SJSA1 (cell line): ENCODE measurements at places on chromosomes 1 and 21. TPM values are rescaled to one million over a fixed set of nuclear protein-coding genes. Genes with fewer than 3 reads are reported as not detected.
A peak's percentile ranks its signal among the peaks of the same experiment; 100 is the strongest.

DNA sequence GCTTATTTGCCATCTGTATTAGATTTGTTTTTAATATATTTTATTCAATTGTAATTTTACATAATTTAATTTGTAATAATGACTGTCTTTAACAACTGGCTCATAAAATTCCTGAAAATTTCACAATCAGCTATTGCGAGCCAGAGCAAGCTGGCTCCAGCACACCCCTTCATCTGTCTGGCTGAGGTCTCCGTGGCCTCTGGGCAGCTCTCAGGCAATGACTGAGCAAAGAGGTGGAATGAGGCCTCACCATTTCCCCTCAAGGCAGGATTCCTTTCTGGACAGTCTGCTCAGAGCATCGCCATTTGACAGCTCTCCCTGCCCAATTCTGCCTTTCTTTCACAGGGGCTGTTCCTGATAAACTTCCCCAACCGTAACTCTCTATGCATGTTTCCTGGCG, 5.8 kb upstream of the KANK4 start:
- no peak for DNase-seq

GRCh38 chr21:41499920-41500319, 8.0 kb downstream of the TMPRSS2 start:
- no peak for DNase-seq

GRCh38 chr1:54944610-54945392, 35.6 kb upstream of the TMEM61 start:
- DNase-seq, result peak; percentile 75

GRCh38 chr1:59730759-59731478, 83.8 kb upstream of the HOOK1 start:
- DNase-seq, result peak; percentile 89

- peak; percentile 59 for DNase-seq
Measured at GRCh38 chr1:193111641-193112090, 6.5 kb upstream of the GLRX2 start.

- DNase-seq, result no peak
Measured at GRCh38 chr1:231417513-231417912, 4.6 kb downstream of the EGLN1 start.

- no peak for DNase-seq
Measured at GRCh38 chr1:246417813-246418564, 89.1 kb downstream of the SMYD3 start.

GRCh38 chr21:40615505-40616376, 231.2 kb downstream of the DSCAM start:
- no peak for DNase-seq

- DNase-seq, result no peak
Measured at GRCh38 chr1:36787312-36787913, 246.9 kb downstream of the GRIK3 start.

DNA sequence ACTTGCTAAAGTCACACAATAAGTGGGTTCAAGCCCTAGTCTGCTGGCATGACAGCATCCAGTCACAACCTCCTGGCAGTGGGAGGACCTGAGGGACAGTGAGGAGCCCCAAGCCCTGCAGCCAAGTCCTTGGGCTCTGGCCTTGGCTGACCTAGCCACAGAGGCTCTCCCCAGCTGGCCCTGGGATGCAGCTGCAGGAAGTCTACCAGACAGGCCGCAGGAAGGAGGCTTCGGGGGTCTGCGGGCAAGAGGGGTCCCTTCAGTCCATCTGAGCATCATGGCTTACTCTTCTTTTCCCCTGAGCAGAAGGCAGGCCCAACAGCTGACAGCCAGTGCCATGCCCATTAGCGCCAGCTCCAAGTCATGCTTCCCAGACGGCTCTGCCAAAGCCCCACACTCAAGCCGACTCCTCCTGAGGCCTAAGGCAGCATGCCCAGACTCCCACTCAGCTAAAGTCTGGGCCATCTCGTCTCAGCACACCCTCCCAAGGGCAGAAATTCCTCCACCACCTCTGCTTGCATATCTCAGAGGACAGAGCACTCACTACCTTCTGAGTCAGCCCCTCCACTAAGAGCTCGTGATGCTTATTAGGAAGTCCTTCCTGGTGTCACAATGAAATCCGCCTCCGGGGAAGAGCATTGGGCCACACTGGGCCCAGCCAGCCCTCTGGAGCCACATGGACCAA, 20.1 kb downstream of the SLC1A7 start:
- DNase-seq, result no peak

DNA sequence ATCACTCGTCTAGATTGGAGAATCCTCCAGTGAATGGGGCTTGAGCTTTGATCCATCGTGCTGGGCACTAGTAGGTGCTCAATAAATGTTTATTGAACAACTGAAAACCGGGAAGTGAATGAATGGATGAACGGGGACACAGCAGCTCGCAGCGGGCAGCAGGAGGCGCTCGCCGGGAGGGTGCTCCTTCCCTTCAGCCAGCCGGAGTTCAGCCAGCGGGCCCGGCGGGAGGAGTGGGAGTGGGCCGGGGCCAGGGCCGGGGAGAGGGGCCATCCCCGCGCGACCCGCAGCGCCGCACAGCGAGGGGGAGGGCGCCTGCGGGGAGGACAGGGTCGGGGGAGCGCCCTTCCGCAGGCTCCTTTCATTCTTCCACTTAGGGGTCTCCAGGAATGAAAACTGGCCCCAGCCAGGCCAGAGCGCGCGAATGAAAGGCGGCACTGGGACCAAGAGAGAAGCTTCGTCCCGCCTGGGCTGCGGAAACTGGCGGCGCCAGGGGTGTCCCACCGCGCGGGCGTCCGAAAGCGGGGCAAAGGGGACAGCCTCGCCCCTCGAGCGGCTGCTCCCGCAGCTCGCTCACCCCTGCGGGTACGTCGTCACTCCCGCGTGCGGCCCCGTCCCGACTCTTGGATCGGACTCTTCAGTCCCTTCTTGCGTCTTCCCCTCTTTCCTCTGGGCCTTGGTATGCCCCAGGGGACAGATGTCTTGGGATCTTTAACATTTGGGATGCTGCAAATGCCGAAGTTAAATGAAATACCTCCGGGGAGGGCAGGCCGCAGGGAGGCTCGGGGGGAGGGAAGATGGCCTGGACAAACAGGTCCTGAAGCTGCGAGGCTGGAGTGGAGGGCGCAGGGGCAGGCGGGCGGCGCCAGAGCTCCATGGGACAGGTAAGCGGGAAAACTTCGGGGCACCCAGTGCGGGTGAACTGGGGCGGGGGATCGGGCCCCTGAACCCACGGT, 3.6 kb upstream of the INAVA start:
- DNase-seq, result peak; percentile 69

The ZNF362 gene
- total RNA-seq, result 11.1 and 21.4 TPM in 2 replicates

The KLHDC9 gene
- total RNA-seq, result not detected in 2 replicates

The TAF1A gene
- 5.8 and 10.8 TPM in 2 replicates for total RNA-seq

The PGBD5 gene
- total RNA-seq, result 1.3 TPM in 1 of 2 replicates, not detected in the other

The SMPDL3B gene
- total RNA-seq, result 0.11 TPM in 1 of 2 replicates, not detected in the other
